ENCODE measurements at places on chromosomes 11 and 22.

DNA sequence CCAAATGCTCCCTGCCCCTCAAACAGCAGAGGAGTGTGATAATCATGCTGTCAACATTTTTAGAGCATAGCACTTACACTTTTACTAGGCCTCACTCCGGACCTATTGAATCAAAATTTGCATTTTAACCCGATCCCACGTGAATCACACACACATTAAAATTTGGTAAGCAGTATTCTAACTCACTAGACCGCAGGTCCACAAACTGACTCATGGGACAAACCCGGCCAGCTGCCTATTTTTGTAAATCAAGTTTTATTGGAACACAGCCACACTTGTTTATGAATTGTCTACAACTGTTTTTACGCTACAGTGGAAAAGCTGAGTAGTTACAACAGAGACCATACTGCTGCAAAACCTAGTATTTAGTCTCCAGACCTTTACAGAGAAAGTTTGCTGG is 43.3 kb downstream of the SNX19 start:
- no peak for DNase-seq

- no peak for DNase-seq
Measured at GRCh38 chr22:23122216-23122957, 19.4 kb downstream of the RSPH14 start.

DNA sequence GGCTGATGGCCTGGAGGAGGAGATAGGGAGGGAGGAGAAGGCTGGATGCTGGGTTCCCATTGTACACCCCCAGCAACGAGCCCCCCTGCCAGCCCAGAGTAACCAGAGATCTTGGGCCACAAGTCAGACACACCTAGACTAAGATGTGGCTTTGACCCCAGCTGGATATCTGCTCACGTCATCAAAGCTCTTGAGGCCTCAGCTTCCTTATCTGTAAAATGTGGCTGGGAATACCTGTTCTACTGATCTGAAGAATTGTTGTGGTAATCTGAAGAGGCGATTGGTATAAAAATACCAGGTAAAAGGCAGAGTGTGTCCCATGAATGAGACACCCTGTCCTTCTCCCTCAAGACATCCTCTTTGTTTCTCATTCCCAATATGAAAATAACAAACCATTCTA is 280.0 kb downstream of the ST3GAL4 start:
- no peak for DNase-seq

GRCh38 chr11:61834278-61835048 is 6.4 kb downstream of the FADS2 start:
- DNase-seq, result no peak

- no peak for DNase-seq
Measured at GRCh38 chr22:45870011-45870410, 107.0 kb downstream of the WNT7B start.

DNA sequence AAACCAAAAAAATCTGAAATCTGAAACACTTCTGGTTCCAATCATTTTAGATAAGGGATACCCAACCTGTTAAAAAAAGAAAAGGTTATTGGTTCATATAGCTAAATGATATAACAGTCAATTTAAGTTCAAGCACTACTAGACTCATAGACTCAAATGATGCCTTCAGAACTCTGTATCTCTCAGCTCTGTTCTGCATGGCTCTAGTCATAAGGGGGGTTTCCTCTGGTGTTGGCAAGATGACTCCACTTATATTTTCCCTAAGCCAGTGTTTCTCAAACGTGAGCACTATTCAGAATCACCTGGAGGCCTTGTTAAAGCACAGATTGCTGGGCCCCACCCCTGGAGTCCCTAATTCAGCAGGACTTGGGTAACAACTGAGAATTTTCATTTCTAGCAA is 11.5 kb upstream of the RRAS2 start:
- DNase-seq, result no peak

- no peak for DNase-seq
Measured at GRCh38 chr11:33045551-33046255, 6.3 kb downstream of the TCP11L1 start.

- DNase-seq, result no peak
Measured at GRCh38 chr11:58562375-58562800, 13.3 kb downstream of the LPXN start.

- no peak for DNase-seq
Measured at GRCh38 chr22:17471886-17472535, 91.3 kb upstream of the SLC25A18 start.

GRCh38 chr11:11344045-11344444 is 9.0 kb downstream of the CSNK2A3 start:
- no peak for DNase-seq

- no peak for DNase-seq
Measured at GRCh38 chr11:114073007-114073827, 13.7 kb downstream of the ZBTB16 start.

GRCh38 chr11:44868021-44868420 is 82.7 kb downstream of the TP53I11 start:
- no peak for DNase-seq

GRCh38 chr11:19560156-19560555 is 152.5 kb upstream of the NAV2 start:
- no peak for DNase-seq

GRCh38 chr11:73028611-73029010 is 113.5 kb downstream of the FCHSD2 start:
- no peak for DNase-seq

GRCh38 chr11:108973402-108974162 is 308.7 kb downstream of the DDX10 start:
- DNase-seq, result no peak

GRCh38 chr11:33262011-33262645 is 4.9 kb downstream of the HIPK3 start:
- no peak for DNase-seq

DNA sequence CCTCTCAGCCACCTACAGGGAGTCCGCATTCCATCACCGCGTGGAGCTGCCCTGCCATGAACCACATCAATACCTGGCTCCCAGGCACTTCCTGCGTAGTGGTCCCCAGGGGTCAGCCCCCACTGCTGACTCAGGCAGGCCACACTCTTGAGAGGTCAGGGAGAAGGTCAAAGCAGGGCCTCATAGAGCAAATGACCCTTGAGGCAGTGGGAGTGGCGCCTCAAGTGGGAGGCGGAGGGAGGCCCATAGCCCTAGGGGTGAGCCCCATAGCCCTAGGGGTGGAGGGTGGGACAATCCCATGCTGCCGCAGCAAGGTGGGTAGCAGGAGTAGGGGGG is 5.0 kb downstream of the PRDX5 start:
- no peak for DNase-seq

GRCh38 chr11:124612567-124613246 is 1.5 kb downstream of the PANX3 start:
- DNase-seq, result no peak

GRCh38 chr22:27685515-27685914 is 116.0 kb downstream of the MN1 start:
- DNase-seq, result no peak

DNA sequence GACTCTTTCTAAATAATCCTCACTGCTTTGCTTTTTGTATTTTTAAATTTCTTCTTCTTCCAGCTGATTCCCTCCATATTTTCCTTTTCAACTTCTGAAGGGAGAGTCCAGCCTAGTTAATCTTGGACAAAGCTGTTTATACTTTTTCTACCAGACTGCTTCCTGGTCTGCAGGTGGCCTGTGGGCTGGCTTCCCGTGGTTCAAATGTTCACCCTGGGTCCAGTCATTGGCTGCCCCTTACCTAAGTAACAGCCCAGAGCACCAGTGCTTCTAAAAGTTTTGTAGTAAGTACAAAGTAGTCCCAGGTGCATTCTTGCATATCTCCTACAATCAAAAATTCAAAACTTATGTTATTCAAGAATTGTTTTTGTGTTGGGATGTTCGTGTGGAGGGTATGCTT is 19.1 kb downstream of the ZNF143 start:
- DNase-seq, result no peak

DNA sequence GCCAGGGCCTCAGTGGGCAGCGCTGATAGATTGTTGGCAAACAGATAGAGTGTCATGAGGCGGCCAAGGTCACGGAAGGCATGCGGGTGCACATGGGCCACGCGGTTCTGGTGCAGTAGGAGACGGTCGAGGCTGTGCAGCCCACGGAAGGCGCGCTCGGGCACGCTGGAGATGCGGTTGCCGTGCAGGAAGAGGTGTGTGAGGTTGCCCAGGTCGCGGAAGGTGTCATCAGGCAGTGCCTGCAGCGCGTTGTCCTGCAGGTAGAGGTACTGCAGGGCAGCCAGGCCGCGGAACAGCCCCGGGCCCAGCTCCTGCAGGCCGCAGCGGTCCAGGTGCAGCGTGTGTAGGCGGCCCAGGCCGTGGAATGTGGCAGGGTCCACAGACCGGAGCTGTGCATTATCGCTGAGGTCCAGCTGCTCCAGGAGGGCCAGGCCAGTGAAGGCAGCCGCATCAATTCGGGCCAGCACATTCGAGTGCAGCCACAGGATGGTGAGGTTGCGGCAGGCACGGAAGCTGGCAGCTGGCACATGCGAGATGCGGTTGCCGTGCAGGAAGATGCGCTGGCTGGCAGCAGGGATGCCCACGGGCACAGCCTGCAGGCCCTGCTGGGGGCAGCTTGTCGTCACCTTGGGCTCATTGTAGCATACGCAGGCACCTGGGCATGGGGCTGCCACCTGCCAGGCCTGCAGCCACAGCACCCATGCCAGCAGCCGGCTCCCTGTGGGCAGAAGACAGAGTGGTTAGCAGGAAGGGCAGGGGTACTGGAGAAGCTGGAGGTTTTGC is 25.5 kb downstream of the RTN4R start:
- no peak for DNase-seq

- no peak for DNase-seq
Measured at GRCh38 chr11:70050243-70050642, 27.9 kb upstream of the ANO1 start.

- no peak for DNase-seq
Measured at GRCh38 chr11:112156153-112156955, 7.5 kb downstream of the IL18 start.

DNA sequence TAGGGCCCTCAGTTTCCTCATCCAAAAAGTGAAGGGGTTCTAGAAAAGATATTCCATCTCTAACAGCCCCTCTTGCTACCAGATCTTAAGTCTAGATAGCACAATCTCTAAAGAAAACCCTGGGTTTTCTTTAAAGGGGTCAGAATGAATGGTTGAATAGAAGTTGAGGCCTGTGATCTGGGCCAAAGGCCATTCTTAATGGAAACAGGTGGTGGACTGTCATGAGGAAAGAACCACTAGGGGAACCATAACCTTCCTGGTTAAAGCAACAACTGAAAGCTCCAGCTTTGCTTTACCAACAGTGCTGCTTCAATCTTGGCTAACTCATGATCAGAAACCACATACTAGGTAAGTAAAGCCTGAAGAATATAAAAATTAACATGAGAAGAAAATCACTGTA is 1.8 kb downstream of the CELF1 start:
- DNase-seq, result no peak

GRCh38 chr11:95253141-95253540 is 22.1 kb upstream of the SESN3 start:
- DNase-seq, result no peak

DNA sequence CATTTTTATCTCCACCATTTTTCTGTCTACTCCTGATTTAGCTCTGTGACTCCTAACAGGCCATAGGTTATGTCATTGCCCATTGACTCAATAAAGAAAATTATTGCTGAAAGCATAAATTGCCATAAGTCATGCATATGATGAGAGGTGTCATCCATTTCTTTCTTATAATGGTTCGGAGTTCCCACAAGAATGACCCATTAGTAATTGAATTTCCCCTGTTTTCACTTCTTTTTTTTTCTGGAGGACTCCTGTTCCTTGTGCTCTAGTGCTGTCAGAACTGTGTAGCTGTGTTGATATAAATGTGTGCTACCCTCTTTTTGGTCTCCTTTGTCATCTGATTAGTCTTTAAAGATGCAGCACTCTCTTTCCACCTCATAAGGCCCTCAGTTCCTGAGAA is 22.9 kb upstream of the CARD18 start:
- DNase-seq, result no peak

- DNase-seq, result no peak
Measured at GRCh38 chr11:5282628-5283027, 12.9 kb upstream of the HBE1 start.

DNA sequence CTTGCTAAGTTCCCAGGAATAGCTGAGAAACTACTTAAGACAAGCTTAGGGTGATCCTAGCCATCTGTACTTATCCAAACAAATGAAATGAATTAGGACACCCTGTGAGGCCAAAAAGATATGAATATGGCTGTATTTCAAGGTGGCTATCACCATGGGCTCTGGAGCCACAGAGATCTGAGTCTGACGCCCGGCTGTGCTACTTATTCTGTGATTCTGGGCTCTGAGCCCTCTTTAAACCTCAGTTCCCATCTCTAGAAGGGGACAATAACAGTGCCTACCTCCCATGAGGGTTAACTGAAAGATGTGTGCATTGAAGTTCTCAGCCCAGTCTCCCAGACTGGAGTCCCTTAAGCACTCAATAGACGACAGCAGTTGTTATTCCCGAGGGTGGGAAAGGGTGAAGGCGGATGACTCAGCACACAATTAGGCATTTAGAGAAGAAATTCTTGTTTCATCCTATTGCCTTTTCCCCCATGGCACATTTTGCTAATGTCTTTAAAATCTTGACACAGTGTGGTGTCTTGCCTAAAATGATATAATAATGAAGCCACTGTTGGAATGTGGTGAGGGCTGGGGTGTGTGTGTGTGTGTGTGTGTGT is 132.5 kb downstream of the ADAMTS15 start:
- DNase-seq, result no peak

DNA sequence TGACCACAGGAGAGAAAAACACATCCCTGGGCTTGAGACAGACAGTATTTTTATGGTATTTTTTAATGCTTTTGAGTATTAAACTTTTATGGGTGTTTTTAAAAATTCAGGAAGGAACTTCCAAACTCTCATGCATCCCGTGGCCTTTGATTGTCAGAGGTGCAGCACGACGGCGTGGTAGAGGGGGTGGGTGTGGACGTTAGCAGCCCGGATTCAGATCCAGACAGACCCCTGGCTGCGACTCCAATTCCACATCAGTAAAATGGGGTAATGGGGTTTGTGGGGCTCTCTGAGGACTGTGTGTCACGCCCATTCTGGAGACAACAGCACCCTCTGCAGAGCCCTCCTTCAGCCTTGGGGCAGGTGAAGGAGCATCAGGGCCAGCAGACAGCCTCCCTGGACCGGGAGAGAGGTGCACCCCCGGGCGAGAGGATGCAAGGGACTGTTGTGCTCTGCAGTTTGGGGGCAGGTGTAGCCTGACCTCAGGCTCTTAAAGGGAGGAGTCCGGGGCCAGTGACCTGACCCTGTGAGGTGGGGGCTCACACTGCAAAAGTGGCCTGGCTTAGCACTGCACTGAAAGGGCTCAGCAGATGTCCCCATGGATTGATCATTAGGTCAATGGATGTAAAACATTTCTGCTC is 1024.3 kb downstream of the TBC1D22A start:
- DNase-seq, result no peak

DNA sequence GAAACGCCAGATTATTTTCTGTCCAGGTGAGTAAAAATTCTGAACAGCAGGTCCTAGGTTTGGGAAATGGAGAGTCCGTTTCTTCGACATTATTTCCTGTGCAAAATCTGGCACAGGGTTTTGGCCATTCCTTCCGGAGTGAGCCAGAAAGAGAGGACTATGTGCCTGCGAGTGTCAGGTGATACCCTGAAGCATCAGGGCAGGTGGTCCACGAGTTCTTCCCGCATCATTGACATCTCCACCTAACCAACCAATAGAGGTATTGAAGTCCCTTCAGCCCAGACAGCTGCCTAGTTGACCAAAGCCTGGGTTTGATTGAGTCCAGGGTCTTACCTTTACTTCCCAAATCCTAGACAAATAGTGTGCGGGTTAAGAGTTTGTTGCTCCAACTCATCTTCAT is 808 bp downstream of the SNAP29 start:
- no peak for DNase-seq
